ENCODE measurements at places on chromosomes 12 and 14.

DNA sequence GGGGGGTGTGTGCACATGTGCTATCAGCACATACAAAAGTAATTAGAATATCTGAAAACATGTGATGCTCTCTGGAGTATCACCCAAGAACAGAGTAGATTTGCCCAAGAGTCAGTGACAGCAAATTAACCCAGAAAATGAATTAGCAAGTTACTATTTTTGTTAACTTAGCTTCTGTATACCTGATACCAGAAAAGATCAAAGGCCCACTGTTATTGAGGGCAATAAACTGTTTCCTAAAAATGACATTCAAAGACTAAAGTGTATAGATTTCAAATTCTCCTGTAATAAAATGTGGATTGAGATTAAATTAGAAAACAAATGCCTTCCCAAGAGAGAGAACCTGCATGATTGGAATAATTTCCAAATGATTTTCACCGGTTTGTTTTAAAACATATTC lies 184.7 kb downstream of the MED13L start:
- no peak for DNase-seq

DNA sequence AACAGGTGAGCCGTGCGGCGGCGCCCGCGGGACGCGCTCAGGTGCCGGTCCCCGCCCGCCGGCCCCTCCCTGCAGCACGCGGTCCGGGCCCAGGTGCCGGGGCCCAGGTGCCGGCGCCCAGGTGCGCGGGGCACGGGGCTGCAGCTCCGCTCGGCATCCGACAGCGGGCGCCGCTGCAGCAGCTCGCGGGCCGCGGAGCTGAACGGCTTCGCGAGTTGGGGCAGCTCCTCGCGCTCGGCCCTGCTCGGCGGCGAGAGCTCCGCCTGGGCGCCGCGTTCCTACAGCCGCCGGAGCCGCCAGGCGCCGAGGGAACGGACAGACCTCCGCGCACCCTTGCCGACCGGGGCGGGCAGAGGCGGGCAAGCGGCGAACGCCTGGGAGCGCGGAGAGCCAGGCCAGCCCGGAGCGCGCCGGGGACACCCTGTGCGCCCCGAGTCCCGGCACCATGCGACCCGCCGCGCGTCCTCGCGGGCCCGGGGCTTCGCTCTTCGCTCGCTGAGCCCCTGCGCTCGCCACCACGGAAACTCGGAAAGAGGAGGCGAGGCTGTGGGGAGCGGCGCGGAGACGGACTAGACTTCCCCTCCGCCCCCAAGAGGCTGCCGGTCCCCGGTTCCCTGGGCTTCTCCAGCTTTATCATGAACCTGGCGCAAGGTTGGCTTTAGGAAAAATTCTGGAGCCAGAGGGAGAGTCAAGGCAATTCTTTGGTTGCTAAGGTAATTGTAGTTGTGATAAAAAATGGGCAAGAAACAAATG lies at the start of gene RGS6:
RGS6 (plus strand) TSS at position 201 of the 753 bp plus-strand sequence.
- DNase-seq, result no peak

DNA sequence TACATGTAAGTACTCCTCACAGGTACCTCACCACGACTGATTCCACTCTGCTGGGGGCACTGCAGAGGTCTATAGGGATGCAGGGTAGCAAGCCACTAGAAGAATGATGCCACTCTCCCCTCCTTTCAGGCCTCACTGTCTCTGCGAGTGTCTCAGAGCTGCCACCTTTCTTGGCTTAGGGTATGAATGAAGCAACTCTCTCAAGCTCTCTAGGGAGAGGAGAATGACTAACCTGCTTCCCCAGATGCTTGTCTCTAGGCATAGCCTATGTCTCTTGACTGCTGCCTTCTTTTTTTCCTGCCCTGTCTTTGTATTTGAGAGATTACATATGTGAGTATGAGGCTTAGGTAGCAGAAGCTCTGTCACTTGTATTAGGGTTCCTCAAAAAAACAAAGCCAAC lies 566.5 kb upstream of the ATP2B1 start:
- DNase-seq, result no peak

DNA sequence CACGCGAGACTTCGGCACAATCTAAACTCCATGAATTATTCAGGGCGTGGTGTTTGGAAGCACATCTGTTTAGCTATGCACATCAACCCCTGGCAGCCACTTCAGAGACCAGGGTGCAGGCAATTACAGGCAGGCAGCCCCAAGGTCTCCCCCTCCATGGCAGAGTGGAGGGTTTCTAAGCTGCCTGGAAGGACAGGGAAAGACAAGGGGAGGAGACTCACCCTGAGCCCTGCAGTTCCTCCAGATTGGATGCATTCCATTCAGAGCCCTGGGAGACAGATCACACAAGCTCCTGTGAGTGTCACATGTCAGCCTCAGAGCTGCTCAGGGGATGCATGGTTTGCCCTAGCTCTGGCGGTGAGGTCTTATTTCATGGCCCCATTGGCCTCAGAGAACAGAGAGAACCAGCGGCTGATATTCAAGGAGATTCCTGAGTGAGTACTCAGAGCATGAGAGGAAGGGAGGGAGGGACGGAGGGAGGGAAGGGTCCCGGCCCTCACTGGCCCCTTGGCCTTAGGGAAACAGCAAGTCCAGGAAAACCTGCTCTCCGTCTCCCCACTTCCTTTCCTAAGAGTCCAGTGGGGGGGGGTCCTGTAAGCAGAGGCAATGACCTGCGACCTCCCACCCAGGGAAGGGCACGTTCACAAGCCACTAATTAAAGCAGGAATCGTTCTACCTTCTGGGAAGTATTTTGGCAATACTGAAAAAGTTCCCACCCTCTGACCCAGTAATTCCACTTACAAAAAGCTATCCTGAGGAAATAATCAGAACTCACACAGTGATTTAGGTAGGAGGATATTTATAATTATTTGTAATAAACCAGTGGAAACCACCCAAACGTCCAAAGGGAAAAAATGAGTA lies 55.1 kb downstream of the SSH1 start:
- DNase-seq, result no peak

- no peak for DNase-seq
These were observed 73.1 kb downstream of the ZFP36L1 start for GRCh38 chr14:68719634-68720384.

DNA sequence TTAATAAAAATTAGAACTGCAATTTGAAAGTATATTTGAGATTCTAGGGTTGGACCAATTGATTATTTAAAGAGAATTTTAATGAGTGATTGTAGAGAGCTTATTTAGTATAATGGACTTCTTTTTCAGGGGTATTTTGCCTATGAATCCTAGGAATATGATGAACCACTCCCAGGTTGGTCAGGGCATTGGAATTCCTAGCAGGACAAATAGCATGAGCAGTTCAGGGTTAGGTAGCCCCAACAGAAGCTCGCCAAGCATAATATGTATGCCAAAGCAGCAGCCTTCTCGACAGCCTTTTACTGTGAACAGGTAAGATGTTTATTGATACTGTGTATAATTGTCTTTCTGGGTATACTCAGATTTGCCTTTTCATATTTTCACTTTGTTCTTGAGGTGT lies 35.9 kb upstream of the KCNMB4 start:
- DNase-seq, result no peak

GRCh38 chr12:80607361-80608135 lies 99.9 kb upstream of the MYF6 start:
- no peak for DNase-seq

DNA sequence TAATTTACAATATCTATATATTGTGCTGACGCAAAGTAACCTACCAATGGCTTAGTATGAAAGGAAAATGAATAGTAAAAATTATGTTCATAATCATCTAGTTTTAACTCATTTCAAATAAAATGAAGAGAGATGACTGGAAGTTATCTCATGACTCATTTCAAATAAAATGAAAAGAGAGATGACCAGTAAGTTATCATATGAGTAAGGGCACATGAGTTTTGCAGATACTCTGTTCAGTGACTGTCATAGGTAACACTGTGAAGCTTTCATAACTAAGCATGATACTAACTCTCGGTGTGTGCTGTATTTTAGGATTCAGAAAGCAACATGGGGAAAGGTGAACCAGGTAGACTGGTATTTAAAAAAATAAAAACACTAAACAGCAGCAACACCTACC lies 364.5 kb upstream of the DIO2 start:
- no peak for DNase-seq

DNA sequence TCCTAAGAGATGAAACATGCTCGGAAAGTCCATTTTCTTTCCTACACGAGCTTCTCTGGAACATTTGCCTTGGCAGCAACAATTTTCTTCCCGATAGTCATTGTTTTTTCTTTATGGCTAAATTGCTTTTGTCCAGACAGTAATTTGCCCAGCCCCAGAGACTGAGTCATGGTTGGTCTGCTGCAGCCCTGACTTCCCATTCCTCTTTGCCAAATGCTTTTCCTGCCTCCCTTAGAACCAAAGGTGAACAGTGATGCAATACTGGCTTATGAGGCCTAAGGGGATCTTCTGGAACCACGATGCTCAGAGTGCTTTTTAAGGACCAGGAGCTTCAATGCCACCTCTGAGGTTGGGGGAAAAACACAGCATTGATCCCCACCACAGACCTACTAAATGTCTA lies 1599.6 kb upstream of the TMEM132C start:
- DNase-seq, result no peak

DNA sequence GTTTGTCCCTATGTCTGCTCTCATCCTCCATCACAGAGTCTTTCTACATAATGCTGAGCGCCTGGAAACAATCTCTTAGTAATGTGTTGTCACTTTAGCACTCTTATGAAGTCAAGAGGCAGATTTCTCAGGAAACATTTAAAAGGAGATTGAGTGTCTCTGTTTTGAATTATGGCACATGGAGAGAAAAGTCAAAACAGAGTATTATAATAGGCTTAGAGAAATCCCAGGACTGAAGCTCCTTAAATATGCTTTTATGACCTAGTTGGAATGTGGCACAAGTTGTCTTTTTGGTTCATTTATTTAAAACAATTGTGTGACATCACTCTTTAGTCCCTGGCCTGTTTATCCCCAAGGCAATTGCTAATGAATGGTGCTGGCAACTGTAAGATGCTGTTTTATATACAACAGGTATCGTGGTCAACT lies 117.8 kb upstream of the HIF1A start:
- DNase-seq, result no peak

DNA sequence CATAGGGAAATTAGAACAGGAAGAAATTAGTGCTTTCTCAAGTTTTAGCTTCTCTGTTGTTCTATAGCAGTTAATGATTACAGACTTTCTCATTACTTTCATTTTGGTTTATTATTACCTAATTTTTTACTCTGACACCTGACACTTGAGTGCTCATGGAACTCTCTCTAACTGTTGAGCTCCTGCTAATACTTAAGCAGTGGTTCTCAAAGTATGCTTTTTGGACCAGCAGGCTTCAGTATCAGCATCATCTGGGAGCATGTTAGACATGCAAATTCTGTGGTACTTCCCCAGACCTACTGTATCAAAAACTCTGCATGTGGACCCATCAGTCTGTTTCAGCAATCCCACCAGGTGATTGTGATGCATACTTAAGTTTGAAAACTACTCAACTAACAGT lies 235.3 kb downstream of the CCDC91 start:
- no peak for DNase-seq

- no peak for DNase-seq
These were observed 164.6 kb downstream of the MSRB3 start for GRCh38 chr12:65443038-65443437.

DNA sequence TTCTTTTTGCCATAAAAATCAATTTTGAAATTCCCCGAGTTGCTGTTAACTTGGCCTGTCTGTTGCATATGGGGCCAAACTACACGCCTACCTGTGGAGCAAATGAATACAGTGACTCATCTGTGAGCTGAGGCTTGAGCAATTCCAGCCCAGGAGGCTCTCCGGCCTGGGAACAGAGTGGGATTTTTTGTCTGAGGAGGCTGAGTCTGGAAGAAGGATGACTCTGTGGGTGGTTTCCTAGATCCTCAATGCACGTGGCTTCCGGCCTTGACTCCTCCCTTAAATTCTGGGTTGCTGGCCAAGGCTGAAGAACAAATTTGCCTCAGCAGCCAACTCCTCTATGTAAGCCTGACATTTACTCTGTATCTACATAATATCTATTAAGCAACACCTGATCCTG lies 124.1 kb downstream of the SSPN start:
- no peak for DNase-seq

GRCh38 chr12:75360920-75361319 lies 26.4 kb downstream of the GLIPR1L1 start:
- no peak for DNase-seq

DNA sequence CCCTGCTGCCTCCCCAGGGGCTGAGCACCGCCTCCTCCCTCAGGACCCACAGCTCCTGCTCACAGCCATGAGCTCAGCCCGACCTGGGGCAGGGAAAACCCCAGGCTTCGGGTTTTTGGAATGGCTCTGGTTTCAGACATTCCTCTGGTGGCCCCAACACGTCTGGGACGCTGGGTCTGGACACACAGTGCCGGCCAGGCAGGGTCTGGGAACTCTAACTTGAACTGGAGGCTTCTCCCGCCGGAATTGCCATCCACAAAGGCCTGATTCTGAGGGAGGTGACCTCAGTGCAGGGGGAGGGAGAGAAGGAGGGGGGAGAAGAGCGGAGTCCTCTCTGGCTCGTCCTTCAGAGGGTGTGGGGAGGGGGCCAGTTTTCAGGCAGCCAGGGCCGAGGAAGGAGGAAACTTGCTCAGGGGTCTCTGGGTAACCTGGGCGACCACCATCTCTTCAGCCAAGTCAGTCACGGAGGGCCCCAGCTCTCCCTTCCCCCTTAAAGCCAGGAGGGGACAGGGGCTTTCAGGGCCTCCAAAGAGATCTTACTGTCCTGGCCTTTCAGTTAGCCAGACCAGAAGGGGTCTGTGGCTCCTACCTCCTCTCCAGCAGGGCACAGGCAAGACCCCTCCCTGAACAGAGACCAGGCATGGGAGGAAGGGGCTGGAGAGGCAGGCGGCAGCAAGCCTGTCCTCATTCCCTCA lies 19.4 kb downstream of the NCKAP5L start:
- no peak for DNase-seq

GRCh38 chr12:54030889-54031471 lies 1.9 kb upstream of the HOXC5 start:
- no peak for DNase-seq

- no peak for DNase-seq
These were observed 12.8 kb downstream of the ATP2B1 start for GRCh38 chr12:89695830-89696229.

GRCh38 chr14:33282331-33283230 lies 343.9 kb downstream of the NPAS3 start:
- DNase-seq, result no peak

DNA sequence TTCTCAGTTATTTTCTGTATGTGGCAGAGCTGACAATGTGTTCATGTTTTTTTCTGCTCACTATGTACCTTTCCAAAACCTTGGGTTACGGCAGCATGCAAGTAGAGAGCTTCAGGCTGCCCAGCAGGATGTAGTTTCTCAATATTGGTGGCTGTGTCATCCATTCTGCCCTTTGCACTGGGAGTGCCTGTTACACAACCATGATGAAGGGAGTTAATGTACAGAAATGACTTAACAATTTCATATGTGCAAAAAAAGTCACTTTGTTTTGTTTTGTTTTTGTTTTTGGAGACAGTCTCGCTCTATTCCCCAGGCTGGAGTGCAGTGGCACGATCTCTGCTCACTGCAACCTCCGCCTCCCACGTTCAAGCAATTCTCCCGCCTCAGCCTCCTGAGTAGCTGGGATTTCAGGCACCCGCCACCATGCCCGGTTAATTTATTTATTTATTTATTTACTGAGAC lies 6.1 kb upstream of the CNIH1 start:
- DNase-seq, result no peak

- DNase-seq, result no peak
These were observed 23.7 kb upstream of the HDAC7 start for GRCh38 chr12:47843226-47843980.

- no peak for DNase-seq
These were observed 785.3 kb downstream of the TRHDE start for GRCh38 chr12:73057428-73057827.
